ENCODE measurements at places on chromosomes 3 and 15. TPM values are rescaled to one million over a fixed set of nuclear protein-coding genes. Genes with fewer than 3 reads are reported as not detected.

FBN1 gene
- 0.50 TPM for total RNA-seq

DNA sequence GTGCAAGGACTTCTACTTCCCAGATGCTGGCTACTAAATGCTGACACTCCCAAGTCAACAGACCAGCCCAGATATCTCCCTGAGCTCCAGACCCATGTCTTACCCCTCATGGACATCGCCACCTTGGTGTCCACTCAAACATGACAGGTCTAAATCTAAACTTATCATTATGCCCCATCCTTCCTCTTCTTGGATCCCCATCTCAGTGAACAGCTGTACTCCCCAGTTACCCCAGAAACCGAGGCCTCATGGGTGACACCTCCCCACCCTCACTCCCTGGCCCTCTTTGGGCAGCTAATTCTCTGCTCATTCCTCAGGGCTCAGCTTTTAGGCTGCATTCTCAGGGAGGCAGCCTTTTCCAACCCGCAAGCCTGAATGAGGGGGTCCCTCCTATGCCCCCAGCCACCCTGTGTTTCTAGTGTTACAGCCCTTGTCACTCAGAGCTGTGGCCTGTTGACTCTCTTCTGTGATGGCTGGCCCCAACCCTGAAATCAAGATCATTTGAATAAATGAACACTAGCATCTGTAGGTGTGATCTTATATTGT is 5.4 kb downstream of the EHD4 start:
- no peak for DNase-seq

GRCh38 chr3:108946292-108947285 is 7.1 kb downstream of the GUCA1C start:
- no peak for DNase-seq

SIDT1 gene
- 21.3 TPM for total RNA-seq

- no peak for DNase-seq
Observed at GRCh38 chr3:58079773-58080172, 71.6 kb downstream of the FLNB start.

UBAP1L gene
- 6.3 TPM for total RNA-seq

DNA sequence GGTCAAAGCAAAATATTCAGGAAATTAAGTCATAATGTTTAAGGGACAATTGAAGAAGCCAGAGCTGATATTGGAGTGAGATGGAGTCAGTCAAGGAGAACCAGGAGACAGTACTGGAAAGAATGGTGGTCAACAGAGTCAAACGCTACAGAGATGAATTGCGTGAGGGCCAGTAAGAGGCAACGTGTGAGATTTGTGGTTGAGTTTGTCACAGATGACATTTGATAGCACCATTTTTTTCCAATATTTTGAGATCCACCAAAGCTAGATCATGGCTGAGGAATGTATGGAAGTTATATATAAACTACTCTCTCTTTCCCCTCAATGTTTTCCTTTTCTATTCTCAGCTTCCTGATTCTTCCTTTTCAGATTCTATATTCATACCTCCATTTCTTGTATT is 375.1 kb upstream of the ROBO2 start:
- no peak for DNase-seq

All from activated T-cell treated with anti-CD3 and anti-CD28 coated beads, Interleukin-2, amount 50 U/mL, for 72 hours (primary cell).